ENCODE measurements at places on chromosomes 11 and 22.

DNA sequence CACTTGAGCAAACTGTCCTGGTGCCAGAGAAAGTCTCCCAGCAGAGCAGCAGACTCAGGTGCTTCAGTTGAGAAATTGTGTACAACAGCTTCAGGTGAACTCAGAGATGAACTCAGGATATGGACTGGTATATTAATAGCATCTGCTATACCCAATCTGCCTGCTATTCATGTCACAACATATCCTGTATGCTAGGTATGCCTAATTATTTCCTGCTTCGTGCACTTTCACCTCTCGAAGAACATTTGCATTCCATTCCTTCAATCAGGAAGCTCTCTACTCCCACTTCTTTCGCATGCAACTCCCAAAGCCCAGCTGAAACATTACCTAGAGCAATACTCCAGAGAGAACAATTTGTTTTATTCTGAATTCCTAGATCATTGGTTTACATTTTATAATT, 207.7 kb downstream of the KCNA4 start:
- DNase-seq = no peak

DNA sequence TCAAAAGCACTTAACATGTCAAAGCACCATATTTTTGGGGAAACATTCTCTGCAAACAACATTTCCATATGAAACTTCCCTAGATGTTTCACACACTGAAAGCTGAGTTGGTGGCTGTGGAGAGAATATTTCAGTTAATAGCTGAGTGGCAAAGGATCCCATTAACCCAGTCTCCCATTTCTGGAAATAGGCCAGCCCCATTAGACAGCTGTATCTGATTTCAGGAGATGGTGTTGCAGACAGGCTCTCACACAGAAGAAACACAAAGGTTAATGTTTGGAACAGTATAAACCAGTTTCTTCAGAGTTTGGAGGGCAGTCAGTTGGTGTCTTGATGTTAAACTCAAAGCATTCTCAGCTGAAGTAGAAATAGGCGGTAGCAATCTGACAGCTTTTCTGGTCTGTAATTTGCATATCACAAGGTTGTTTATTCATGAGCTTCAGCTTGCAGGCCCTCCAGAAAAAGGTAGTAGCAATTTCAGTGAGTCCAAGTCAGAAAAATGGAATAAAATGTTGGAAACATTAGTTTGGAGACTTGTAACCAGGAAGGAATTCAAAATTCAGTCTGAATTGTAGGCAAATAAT, 15.5 kb upstream of the ZBTB44 start:
- no peak for DNase-seq

DNA sequence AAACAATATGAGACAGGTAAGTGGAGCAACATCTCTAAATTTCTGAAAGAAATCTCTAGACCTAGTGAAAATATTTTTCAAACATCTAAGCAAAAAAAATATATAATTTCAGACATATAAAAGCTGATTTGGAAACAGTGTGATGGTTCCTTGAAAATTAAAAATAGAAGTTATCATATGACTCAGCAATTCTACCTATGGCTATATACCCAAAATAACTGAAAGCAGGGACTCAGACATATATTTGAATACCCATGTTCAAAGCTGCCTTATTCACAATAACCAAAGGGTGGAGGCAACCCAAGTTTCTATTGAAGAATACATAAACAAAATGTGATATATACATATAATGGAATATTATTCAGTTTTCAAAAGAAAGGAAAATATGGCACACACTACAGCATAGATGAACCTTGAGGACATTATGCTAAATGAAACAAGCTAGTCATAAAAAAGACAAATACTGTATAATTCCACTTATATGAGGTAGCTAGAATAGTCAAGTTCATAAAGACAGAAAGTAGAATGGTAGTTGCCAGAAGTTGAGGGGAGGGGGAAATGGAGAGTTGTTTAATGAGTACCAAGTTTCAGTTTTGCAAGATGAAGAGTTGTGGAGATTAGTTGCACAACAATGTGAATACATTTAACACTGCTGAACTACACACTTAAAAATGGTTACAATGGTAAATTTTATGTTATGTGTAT, 300.4 kb downstream of the TTC28 start:
- DNase-seq = no peak

DNA sequence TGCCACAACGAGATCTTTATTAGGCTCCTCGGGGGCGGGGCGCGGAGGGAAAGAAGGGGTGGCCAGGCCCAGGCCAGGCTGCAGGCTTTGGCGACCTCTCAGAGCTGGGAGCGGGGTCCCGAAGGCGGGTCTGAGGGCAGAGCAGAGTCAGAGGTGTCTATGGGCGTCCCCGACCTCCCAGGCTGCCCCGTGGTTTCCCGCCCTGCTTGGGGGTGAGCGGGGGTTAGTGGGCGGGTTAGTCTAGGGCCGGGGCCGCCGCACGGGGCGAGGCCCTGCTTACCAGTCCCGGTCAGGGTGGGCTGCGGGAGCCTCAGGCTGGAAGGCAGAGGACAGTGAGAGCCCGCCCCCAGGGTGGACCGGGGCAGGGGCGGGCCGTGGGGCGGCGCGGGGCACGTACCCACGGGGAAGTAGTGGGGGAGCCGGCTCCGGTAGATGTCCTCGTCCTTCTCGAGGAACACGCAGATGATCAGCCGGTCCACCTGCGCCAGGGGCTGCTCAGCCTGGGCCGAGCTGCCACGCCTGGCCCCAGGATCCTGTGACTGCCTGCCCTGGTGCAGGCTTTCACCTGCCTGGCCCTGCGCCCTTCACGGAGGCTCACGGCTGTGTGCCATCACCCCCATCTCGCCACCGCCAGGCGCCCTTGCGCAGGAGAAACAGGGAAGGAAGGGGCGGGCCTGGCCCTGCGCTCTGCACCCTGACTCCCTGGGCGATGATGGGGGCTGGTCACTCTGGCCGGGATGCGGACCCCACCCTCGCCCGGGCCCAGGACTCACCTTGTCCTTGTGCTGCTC, 12.5 kb downstream of the OTUB1 start:
- no peak for DNase-seq

DNA sequence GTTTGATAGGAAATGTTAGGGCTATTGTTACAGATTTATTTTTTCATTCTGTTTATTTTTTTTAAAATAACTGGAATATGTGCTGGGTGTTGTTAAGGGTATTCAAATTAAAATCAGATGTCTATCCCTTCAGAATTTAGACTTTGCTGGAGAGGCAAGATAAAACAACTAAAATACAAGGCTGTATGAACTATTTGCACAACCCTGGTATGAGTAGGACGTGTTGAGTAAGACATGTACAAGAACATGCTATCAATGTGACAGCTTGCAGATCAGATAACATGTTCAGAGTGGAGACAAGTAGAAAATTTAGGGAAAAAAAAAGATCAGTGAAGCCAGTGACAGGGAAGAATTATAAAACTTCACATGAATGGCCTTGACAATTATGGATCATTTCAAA, 853.5 kb downstream of the METTL15 start:
- DNase-seq = no peak

DNA sequence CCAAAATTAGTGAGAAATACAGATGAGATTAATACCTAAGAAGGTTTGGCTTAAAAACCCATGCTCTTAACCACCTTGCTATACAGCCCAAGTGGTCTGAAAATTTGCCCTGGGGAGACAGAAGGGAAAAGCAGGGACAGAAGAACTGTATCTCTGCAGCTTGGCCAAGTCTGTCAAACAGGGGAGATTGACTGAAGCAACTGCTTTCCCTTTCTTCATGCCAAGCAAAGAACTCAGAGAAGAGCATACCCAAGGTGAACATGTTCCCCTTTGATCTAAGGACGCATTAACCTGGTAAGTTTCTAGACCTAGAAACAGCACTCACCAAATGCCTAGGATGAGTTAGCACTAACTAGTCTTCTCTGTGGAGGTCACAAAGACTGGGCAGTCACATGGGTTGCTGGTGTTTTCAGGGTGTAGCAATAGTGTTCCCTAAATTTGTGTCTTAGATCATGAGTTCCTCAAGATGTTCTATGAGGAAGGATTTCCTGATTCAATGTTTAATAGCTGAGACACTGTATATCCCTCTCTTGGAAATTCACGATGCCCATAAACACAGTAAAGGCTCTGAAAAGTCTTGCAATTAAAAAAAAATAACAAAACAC, 75.6 kb upstream of the GRAMD1B start:
- no peak for DNase-seq

DNA sequence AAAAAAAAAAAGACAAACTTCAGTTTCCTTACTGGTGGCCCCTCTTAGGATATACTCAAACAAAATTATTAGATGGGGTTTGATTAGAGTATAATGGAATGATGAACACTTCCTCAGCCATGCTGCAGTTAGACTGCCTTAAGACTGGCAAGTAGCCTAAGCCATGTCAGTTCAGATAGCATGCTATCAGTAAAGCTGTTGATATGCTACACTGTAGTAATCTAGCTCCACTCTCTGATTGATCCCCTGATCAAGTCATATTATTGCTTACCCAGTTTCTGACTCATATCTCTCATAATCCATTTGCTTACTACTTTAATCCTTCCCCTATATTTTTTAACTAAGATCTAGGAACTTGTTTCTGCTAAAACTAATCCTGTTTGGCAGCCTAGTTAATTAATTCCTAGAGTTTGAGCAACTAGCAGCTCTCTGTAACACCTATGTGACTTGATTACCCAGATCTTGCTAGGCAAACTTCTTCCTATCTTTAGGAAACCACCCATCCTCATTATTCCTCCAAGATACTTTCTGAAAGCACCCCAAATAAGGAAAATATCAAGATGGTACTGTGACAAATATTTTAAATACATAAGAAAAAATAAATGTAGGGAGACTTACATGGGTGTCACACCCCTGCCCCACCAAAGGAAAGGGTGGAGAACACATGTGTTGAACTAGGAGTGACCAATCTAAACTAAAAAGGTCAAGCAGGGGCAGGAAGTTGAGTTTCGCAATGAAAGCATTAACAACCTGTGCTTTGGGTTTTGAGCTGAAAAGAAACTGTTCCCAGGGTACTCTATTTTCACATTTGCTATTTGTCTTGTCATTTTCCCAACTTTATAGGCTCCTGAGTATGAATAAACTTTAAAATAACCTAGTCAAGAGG, 43.2 kb downstream of the PIK3C2A start:
- no peak for DNase-seq

DNA sequence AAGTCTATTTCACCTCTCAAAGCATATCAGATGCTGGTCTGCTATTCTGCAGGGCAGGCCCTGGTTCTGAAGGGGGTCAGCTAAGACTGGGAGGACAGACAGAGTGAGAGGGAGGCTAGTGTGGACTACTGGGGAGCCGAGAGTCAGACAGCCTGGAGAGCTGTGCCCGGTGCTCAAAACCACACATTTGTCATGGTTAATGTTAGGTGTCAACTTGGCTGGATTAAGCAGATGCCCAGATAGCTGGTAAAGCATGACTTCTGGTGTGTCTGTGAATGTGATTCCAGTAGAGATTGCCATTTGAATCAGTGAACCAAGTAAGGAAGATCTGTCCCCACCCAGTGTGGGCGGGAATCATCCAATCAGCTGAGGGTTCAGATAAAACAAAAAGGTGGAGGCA, 102.6 kb downstream of the SNX19 start:
- no peak for DNase-seq

Measured in ACHN (cell line).